ENCODE measurements at places on chromosomes 11 and 22.

- no peak for DNase-seq
These were observed 1.0 kb upstream of the DRD4 start for GRCh38 chr11:635945-636510.

GRCh38 chr11:111463276-111463675 lies 48.9 kb downstream of the BTG4 start:
- no peak for DNase-seq

DNA sequence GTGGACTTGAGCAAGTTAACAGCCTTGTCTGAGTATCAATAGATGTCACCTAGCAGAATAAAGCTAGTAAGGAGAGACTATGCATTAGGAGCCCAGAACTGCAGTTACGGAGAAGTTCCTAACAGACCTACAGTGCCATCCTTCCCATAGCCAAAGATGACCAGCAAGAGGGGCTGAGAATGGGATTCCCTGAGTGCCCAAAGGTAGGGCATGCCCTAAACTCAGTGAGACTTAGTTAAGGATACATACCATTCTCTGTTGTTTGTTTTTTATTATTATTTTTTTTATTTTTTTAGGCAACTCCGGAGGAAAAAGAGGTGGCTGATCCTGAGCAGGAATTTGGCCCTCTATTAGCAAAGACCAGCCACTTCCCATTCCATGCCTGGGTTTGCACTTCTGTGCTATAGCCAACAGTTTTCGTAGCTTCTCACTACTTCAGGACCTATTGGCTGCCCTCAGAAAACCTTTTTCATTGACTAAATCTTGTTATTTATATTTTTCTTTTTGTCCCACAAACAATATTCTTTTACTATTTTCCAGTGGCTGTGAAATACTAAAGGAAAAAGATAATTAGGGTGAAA lies 33.3 kb upstream of the CCDC34 start:
- no peak for DNase-seq

- no peak for DNase-seq
These were observed 29.3 kb upstream of the CABP7 start for GRCh38 chr22:29690476-29690875.

DNA sequence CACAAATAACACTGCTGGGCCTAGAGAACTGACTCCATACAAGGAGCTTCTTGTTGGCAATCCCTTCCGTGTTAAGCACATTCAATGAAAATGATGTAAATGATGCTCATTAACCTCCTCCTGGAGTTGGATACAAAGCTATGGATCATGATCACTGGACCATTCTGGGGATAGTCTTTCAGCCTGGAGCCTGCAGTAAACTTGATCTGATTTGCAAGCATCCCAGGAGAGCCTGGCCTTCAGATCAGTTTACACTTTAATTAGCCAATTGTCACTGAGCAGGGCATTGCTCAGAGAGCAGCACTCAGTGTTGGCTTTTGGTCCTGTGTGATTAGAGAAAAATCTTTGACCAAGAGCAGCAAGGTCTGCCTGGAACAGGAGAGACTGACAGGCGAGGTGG lies 45.6 kb downstream of the ARFGAP3 start:
- DNase-seq: no peak

- DNase-seq: no peak
These were observed 21.5 kb upstream of the ETS1 start for GRCh38 chr11:128608746-128609407.

- no peak for DNase-seq
These were observed 57.0 kb downstream of the SMIM38 start for GRCh38 chr11:69212798-69213110.

All from DMS 273 treated with DMSO at 0.1 percent for 48 hours (cell line).